ENCODE measurements at places on chromosomes 12 and 14. TPM values are rescaled to one million over a fixed set of nuclear protein-coding genes. Genes with fewer than 3 reads are reported as not detected.

TTC6 gene
- total RNA-seq = 0.30 TPM

DNA sequence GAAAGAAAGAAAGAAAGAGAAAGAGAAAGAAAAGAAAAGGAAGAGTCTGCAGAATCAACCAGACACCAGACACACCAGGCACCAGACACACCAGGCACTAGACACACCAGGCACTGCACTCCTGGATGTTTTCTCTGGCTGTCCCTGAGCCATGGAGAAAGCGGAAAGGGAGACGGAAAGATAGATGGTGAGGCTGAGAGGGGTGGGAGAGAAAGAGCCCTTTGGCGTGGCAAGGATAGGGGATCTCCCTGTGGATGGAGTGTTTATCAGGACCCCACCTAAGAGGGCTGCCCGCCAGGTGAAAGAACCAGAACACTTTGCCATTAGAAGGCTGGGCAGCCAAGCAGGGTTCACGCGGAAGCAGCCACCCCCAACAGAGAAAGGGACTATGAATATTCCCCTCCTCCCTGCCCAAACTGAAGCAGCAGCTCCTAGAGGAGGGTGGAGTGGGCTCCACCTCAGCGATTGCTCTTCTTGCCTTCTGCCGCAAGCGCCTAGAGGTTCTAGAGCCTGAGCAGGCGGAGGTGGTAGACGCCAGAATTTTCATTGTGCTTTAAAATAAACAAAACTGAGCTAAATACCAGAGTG is 13.4 kb downstream of the ST8SIA1 start:
- DNase-seq = no peak

CEBPE gene
- total RNA-seq = not detected

DNA sequence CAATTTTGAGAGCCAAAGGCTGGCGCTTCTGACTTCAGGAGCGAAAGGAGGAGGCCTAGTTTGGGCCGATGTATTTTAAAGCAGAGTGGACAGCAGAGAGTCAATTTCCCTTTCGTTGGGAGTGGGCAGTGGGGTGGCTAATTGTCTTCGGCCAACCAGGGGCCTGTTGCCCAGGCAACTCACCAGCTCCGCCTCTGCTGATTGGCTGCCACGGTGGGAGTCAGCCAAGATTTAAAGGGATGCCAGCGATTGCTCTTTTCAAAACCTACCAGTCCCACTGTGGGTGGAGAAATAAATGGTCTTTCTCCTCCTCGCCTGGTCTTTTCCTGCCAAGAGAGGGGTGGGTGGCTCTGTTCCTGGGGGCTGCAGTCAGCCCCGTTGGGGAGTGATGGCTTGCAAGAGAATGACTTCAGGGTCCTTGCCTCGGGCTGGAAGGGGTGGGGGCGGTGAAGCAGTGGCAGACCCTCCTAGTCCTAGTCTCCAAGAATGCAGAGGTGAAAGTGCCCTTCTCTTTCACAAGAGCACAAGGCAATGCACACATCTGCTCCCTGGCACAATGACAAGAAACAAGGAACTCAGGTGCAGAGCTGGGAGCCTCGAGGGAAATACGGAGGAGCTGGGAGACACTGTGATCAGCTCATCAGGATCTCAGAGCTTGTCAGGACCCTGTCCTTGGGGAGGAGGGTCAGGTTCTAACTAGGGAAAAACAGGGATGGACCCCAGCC is 37.7 kb downstream of the RASAL1 start:
- peak; percentile 18 for DNase-seq

VWF gene
- 3.0 TPM for total RNA-seq

RHEBL1 gene
- 0.10 TPM for total RNA-seq

KRT73 gene
- total RNA-seq = not detected

DNA sequence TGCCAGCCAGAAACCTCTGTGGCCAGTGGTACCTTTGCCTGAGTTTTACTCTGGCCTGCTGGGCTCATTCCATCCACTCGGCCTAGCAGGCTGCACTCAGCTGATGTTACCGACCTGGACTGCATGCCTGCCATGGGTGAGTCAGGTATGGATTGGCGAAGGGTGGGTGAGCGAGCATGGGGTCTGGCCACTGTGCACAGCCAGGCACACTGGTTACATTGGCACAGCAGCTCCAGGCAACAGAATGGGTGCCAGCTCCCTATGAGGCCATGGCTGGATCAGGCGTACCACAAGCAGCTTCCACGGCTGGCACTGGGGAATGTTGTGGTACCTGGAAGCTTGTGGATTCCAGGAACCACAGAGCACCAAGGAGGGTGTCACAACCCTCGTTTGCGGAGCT is 685.7 kb downstream of the SLC16A7 start:
- DNase-seq = no peak

- peak; percentile 75 for DNase-seq
Measured at GRCh38 chr14:103014466-103015228, 42.7 kb downstream of the CDC42BPB start.

DNA sequence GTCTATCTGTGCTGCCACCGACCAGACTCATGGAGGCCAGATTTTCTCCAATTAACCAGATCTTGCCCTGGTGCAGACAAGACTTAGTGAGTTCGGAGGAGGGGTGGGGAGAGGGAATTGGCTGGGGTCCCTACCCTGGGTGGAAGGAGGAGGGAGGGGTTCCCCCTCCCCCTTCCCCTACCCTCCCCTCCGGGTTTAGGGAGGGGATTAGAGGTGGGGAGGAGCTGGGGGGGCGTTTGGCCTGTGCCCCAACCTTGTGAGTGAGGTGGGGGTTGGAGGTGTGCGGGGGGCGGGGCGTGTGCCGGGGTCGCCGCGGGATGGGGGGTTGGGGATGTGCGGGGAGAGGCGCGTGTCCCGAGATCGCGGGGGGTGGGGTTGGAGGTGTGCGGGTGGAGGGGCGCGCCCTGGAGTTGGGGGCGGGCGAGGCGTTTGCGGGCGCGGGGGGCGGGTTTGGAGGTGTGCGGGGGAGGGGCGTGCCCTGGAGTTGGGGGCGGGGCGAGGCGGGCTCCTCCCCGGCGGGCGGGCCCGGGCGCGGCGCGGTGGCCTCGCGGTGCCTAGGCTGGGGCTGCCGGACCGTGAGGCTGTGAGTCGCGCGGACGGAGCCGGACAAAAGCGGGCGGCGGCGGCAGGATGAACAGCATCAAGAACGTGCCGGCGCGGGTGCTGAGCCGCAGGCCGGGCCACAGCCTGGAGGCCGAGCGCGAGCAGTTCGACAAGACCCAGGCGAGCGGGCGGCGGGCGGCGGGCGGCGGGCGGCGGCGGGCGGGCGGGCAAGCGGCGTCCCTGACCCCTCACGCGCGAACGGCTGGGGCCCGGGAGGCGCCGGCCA is at the start of gene HIP1R:
Gene HIP1R (plus strand): TSS at position 537 of the 829 bp plus-strand sequence. CDS start 94 bp downstream, at position 631.
- DNase-seq = no peak

- DNase-seq = no peak
Measured at GRCh38 chr12:120722784-120723183, 2.8 kb upstream of the ACADS start.

GRCh38 chr14:29752221-29752923 is 175.3 kb downstream of the PRKD1 start:
- DNase-seq = no peak

DNA sequence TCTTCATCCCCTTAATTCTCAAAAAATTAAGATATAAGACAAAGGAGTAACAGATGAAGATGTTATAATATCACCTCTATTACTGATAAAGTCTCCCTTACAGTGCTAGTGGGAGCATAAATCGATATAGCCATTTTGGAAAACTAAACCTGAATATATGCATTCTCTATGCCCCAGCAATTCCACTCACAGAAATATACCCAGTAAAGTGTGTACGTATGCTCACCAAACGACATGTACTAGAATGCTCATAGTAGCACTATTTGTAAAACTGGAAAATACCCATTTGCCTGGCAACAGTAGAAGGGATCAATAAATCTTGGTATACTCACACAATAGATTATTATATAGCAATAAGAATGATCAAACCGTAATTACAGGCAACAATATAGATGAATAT is 44.0 kb upstream of the HIF1A start:
- no peak for DNase-seq

GRCh38 chr14:35286003-35286600 is 6.1 kb upstream of the PSMA6 start:
- DNase-seq = no peak

- no peak for DNase-seq
Measured at GRCh38 chr14:33979613-33980276, 28.9 kb upstream of the EGLN3 start.

DNA sequence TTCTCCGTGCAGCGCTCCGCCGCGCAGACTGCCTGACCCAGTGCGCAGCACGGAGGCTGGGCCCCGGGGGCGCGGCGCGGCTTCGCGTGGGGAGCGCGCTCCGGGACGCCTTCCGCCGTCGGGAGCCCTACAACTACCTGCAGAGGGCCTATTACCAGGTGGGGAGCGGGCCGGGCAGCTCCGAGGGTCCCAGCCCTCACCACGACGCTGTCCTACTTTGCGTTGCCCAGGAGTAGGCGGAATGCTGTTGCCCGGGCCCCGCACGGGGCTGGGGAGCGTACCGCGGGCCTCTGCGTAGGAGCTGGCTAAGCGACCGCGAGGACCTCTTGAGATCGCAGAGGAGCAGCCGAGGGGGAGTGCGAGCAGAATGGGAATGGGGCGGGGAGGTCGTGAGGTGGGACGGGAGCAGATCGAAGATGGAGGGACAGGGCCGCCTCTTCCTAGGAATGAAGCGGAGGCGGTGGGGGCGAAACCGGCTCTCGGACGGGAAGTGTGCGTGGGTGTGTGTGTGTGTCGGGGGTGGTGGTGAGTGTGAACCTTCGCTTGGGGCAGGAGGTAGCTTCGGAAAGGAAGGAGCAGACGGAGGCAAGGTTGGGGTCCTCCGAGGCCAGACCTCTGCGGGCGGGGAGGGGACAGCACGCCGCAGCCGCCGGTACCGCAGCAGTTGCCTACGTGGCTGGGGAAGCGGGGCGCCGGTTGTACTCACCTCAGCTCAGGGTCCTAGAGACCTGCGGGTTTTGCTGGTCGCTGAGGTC is 751 bp downstream of the P3H3 start:
- no peak for DNase-seq

DNA sequence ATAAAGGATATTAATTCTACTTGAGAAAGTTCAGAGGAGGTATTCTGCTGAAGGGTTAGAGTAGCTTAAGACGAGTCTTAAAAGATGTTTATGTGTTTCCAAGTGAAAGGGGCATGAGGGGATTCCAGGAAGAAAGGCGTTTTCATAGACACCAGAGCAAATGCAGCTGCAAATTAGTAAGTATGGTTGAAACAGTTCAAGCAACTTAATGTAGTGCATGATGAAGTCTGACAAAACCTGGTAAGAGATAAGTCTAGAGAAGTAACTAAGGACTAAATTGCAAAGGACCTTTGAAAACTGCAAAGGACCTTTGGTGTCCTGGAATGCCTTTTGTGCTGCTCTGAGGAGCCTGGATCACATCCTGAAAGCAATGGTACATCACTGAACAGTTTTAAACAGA is 11.5 kb downstream of the LUM start:
- no peak for DNase-seq

GRCh38 chr14:26328791-26329190 is 269.0 kb downstream of the NOVA1 start:
- peak; percentile 94 for DNase-seq

CLEC4A gene
- total RNA-seq = 0.35 TPM

- no peak for DNase-seq
Measured at GRCh38 chr12:115697340-115697739, 580.2 kb downstream of the MED13L start.

- DNase-seq = no peak
Measured at GRCh38 chr12:6065863-6066199, 58.6 kb downstream of the VWF start.

GRCh38 chr14:54599966-54600716 is 33.2 kb downstream of the SAMD4A start:
- peak; percentile 45 for DNase-seq

DNA sequence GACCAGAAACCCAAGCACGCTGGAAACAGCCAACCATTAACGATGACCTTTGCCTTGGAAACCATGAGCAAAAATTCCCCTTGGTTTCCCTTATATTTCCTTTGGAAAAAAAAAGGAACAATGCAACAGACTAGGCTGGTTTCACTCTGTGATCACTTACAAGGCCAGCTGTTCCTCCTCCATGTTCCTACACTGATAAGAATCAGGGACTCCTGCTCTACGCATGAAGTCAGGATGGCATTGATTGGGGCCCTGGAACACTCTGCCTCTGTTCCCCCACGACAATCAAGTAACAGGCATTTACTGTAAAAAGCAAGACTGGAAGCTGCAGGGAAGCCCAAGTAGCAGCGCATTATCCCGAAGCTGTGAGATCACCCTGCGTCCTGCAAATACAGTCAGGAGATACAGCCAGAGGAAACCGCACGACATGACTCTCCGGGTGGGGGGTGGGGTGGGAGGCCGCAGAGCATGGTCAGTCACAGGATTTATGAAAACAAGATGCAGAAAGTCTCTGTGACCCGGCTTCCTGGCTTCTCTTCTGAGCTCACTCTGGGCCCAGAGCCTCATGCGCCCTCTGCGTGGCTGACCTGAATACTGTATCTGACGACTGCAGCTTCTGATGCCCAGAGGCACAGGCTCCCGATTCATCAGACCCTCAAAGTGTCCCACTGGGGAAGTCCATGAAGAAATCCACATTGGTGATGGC is 31.1 kb downstream of the SSH1 start:
- peak; percentile 88 for DNase-seq

DNA sequence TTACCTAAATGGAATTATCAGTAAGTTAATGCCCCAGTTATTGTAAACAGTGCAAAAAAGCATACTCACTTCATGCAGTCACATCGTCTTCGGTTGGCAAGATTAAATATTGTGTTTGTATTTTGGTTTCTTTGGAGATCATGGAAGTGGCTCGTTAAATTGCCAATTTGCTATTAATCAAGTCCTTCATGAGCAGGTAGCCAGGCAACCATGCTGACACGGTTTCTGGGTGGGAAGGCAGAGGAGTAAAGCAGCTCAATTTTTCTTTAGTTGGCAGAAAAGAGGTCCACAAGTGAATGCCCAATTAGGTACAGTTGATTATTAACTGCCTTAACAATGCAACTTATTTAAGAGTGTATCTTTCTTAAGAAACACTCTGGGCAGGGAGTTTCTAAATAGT is 43.9 kb downstream of the PPP4R3A start:
- DNase-seq = peak; percentile 93

GRCh38 chr14:28057359-28058296 is 709.0 kb upstream of the FOXG1 start:
- no peak for DNase-seq

DNA sequence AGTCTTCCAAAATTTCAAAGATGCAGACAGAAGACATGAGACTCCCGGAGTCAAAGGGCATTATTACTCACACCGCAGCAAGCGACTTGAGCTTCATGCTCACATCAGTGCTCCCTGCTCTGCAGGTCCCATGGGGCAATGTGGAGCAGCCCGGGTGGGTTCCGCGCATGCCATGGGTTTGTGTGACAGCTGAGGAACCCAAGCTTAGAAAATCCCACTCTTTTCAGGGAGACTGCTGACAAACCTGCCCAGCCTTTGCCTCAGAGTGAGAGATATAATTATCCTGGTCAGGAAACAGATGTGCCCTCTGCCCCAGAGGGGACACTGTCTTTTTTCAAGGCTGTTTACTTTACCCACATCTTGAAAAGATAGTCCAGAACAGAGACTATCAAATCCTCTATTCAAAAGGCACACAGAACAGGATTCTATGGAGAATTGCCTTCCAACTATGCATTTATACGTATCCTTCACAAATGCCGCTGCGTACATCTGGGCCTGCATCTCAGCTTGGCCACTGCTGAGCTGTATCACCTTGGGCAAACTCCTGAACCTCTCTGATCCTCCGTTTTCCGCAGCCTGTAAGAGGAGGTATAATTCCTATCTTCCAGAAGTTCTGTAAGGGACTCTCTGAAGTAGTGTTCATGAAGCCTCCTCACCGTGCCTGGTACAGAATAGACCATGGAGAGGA is 16.0 kb downstream of the C14orf132 start:
- no peak for DNase-seq
